ENCODE measurements at places on chromosomes 5 and 9. TPM values are rescaled to one million over a fixed set of nuclear protein-coding genes. Genes with fewer than 3 reads are reported as not detected.

The AJM1 gene
- total RNA-seq: 1.5 TPM

The LAMC3 gene
- total RNA-seq: 47.9 TPM

The CCL27 gene
- total RNA-seq: not detected

The MAN1B1 gene
- 54.5 TPM for total RNA-seq

All from metanephros (tissue), 2 donors.